ENCODE measurements at places on chromosomes 2 and 18.

GRCh38 chr2:86286516-86286915 is 50.9 kb downstream of the REEP1 start:
- no peak for DNase-seq

DNA sequence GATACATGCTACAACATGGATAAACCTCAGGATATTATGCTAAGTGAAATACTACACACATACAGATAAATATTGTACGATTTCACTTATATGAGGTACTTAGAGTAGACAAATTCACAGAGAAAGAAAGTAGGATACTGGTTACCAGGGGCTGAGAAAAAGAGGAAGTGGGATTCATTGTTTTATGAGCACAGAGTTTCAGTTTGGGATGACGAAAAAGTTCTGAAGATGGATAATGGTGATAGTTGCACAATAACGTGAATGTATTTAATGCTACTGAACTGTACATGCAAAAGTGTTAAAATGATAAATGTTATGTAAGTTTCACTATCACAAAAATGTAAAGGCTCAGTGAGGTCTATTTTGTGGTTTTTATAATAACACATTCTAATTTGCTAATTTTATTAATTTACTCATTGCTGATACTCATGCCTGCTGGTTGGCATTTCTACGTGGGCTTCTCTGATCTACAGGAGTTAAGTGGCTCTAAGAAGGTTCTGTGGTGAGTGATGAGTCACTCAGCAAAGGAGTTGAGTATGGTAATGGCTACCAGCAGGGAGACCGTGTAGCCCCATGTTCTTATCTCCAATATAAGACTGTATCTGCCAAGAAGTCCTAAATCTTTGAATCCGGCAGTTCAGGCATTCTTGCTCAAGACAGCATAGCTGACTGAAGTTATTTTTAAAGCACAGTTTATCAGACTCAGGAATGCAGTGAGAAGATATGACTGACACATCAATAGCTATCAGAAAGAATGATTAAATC is 41.1 kb downstream of the UPP2 start:
- no peak for DNase-seq

GRCh38 chr2:67526283-67526682 is 129.2 kb downstream of the ETAA1 start:
- no peak for DNase-seq

DNA sequence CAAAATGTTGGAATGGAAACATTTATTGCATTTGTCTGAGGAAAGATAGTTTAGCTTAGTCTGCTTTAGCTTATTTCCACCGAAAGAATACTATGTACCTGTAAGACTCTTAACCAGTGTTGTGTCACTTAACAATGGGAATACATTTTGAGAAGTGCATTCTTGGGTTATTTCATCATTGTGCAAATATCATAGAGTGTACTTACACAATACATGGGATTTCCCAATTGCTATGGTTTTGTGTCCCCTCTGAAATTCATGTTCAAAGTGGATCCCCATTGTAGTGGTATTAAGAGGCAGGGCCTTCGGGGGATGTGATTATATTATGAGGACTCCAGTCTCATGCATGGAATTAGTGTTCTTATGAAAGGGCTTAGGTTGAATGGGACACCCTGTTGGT is 249.4 kb upstream of the UBE2E3 start:
- no peak for DNase-seq

DNA sequence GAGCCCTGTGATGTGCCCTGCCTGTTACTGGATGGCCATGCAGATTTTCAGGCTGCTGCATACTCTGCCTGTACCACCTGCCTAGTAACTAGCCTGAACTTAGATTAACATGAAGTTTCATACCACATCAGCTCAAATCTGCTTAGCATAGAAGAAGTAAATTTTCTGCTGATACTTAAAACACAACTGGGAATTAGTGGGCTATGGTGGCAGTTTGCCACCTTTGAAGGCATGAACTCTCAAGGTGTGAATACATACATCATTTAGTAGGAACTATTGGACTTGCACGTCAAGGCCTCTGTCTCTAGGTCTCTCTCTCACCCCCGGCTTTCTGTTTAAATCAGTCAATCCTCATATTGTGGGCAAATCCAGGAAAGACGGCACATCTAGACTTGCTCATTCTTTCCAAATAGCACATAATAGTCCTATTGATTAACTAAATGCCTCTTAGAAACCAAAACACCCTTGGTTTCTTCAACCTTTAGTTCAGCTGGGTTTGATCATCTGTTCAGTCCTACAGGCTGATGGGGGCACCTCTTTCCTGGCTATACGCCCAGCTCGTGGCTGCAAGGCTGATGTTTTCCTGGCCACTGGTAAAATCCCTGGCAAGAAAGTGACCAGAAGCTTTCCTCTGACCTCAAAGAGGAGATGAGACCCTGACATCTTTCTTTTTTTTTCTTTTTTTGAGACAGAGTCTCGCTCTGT is 58.4 kb downstream of the ALPK2 start:
- no peak for DNase-seq

- no peak for DNase-seq
Observed at GRCh38 chr2:207156451-207157161, 9.1 kb downstream of the KLF7 start.

DNA sequence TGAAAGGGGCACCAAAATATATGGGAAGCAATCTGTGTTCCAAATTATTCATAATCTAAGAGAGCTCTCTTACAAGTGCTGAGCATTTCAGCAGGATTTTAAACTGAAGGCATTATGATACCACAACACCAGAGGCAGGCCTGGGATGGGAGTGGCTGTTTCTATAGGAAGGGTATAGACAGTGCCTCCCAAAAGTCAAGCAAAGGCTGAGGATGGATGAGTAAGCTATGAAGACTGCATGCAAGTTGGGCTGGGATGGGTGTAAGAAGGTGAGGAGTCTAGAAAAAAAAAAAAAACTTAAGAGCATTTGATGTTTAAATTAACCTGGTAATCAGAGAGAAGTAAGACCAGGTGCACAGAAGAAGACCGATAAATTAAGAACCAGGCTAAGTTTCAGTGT is 132.5 kb downstream of the OSR1 start:
- no peak for DNase-seq

- DNase-seq: no peak
Observed at GRCh38 chr18:23433360-23433759, 19.7 kb upstream of the RIOK3 start.

DNA sequence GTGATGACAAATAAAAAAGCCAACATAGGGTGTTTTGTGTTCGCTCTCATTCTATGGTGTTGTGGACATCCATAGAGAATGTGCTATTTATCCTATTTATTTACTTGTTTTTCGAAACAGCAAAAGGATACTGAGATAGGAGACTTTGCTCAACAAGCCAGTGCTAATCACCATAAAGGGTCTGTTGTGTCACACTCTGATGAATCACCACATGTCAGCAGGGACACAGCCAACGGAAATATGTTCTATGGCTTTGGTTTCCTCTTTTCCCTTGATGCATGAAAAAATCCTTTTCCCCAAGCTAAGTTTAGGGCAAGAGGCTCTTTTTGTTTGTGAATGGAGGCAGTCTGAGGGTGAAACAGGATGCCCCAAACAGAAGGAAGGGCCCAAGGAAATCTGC is 154.3 kb downstream of the RNF152 start:
- DNase-seq: no peak

GRCh38 chr2:77270433-77270832 is 251.7 kb downstream of the LRRTM4 start:
- DNase-seq: no peak

GRCh38 chr2:241834527-241835210 is 24.0 kb downstream of the PDCD1 start:
- DNase-seq: no peak

- no peak for DNase-seq
Observed at GRCh38 chr2:71498261-71498701, 44.9 kb downstream of the DYSF start.

DNA sequence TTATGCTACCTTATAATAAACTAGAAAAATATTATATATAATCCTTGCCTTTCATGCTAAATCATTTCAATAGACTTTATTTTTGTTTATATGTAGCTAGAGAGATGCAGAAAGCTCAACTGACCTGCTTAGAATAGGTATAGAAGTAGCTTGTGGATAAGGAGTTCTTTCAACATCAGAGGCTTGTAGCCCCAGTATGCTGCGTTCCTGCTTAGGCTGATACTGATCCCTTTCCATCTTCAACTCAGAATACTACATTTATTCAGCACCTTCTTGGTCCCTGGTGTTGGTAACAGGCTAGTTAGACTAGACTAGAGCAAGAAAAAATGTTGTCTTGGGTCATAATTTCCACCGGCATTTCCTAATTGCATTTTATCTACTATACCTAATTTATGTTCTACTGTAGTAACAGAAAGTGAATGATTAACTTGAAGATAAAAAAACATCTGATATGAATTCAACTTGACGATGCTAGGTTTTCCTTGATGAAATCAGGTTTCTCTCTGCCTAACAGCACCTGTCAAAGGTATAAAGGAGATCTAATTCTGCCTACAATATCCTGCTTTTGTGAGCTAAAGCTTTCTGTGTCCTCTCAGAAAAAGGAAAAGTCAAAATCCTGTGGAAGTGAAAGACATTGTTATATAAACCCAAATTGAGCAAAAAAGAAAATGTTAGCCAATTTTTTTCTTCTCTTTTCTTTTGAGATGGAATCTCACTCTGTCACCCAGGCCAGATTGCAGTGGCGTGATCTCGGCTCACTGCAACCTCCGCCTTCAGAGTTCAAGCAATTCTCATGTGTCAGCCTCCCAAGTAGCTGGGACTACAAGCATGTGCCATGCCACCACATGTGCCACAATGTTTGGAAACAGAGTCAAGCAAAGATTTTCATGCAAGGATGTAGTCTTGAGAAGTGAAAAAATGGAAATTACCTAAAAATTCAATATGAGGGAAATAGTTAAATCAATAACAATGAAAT is 5.8 kb downstream of the PECR start:
- DNase-seq: no peak

GRCh38 chr2:106537791-106538191 is 50.6 kb downstream of the CD8B2 start:
- no peak for DNase-seq

GRCh38 chr18:45829855-45830254 is 4.4 kb downstream of the SIGLEC15 start:
- no peak for DNase-seq

DNA sequence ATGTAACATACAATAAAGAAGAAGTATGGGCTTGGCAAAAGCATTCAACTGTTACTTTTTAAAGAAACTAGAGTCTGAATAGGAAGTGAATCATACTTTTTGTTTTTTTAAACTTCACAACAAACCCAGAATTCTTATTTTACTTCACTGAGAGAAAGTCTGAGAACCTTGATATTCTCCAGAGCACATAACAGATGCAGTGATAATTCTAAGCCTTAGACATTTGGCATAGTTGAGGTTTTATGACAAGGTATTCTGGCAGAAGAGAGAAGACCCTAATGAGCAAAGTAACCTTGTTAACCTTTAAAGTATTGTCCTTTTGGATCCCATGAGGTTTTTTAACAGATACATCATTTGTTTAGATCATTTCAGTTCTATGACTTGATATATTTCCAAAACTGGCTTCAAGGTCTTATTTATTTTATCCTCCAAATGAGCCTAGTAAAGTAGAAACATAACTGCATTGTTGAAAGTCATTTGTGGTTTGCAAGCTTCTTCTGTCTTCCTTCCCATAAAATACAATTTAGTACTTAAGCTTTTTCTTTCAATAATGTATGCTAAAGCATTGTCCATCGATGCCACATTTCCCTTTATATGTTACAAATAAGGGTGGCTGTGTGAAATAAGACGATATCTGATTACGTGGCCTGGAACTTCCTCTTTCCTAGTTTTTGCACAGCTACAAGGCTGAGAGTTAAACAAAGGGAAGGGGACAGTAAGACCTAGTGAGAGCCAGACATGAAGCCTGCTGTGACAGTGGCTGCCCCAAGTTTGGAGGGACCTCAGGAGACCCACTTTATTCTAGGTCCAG is 86.1 kb upstream of the ITPRID2 start:
- DNase-seq: no peak

DNA sequence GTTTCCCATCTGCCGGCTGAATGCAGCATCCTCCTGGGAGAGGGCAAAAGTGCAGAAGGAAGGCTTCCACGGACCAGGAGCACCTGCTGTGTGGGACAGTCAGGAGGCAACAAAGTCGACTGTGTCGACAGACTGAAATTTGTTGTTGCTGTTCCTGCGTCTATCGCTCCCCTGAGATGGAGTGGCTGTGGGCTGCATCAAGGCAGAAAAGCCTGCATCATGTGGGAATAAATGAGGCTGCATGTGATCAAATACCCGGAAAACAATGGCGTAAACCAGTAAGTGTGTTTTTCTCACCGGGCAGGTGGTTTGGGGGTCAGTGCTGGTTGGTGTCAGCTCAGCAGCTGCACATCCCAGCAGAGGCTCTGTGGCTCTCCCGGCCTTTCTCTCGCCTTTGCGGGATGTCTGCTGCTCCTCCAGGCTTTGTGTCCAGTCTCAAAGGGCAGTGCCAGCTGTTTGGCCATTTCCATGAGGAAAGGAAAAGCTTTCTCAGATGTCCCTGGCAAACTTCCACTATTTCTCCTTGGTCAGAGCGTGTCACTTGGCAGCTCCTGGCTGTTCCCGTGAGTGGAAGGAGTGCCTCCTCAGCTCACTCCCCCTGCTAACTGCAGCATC is 262.4 kb downstream of the NDUFA10 start:
- no peak for DNase-seq

DNA sequence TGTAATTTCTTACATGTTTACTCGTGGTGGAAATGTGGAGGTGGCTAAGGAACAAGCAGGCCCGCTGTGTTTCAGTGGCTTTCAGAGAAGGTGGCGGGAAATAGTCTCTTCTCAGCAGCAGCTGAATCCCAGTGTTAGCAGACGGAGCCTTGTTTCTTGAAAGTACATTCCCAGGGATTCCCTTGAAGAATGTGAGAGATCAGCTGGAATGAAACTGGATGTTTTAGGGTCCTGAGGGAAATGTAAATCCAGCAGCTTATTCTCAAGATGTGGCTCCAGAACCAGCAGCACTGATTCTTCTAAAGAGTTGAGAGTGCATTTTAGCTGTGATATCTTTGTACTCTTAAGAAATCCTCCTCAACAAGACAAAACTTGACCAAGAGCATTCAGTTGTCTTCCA is 59.1 kb downstream of the CDC42EP3 start:
- no peak for DNase-seq

DNA sequence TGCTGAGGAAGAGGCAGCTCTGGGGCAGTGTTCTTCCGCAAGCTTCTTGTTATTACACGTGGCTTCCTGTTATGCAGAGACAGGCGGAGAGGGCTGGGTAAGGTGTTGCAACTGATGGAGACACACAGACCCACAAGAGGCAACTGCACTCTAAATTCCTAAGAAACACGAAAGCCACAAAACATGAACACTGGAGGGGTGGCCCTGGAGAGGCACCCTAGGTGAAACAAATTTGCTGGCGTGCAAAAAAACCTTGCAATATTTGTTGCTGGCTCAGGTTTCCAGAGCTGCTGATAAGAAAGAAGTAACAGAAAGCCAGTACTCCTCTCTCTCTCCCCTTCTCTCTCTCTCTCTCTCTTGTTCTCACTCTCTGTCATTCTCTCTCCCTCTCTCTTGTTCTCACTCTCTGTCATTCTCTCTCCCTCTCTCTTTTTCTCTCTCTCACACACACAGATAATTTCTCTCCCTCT is 31.8 kb downstream of the ARHGAP25 start:
- no peak for DNase-seq

GRCh38 chr18:23337599-23338444 is 115.3 kb upstream of the RIOK3 start:
- DNase-seq: no peak
